ENCODE measurements at places on chromosomes 16 and 17.

DNA sequence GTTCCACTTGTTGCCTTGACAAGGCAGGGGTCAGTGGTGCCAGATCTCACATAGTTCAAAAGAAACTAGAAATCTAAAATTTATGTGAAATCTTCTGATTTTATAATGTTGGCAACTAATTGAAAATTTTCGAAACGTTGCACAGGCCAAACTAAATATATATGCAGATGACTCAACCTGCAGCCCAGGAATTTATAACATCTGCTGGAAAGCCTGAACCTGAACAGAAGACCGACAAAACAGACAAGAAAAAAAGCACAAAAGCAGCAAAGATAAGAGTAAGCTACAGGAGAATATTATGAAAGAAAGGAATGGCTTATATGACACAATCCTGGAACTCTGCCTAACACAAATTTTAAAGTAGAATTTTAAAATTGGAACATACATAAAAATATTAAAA lies 207.6 kb downstream of the CEP112 start:
- no peak for DNase-seq

- DNase-seq, result no peak
Measured at GRCh38 chr16:49414671-49415070, 41.1 kb downstream of the C16orf78 start.

- no peak for DNase-seq
Measured at GRCh38 chr16:68082629-68083238, 2.4 kb upstream of the NFATC3 start.

- no peak for DNase-seq
Measured at GRCh38 chr16:12176051-12176450, 199.5 kb downstream of the SNX29 start.

DNA sequence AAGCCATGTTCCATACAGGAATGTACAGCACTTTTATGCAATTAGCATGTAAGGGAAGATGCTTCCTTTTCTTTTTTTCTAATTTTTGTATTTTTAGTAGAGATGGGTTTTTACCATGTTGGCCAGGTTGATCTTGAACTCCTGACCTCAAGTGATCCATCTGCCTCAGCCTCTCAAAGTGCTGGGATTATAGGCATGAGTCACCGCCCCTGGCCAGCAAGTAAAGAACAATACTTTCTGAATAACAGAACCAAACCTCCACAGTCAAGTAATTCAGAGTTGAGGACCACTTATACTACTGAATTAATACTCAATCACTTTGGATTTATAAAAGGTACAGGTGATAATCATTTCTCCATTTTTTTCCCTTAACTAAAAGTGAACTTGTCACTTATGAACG lies 13.0 kb downstream of the C16orf87 start:
- no peak for DNase-seq

DNA sequence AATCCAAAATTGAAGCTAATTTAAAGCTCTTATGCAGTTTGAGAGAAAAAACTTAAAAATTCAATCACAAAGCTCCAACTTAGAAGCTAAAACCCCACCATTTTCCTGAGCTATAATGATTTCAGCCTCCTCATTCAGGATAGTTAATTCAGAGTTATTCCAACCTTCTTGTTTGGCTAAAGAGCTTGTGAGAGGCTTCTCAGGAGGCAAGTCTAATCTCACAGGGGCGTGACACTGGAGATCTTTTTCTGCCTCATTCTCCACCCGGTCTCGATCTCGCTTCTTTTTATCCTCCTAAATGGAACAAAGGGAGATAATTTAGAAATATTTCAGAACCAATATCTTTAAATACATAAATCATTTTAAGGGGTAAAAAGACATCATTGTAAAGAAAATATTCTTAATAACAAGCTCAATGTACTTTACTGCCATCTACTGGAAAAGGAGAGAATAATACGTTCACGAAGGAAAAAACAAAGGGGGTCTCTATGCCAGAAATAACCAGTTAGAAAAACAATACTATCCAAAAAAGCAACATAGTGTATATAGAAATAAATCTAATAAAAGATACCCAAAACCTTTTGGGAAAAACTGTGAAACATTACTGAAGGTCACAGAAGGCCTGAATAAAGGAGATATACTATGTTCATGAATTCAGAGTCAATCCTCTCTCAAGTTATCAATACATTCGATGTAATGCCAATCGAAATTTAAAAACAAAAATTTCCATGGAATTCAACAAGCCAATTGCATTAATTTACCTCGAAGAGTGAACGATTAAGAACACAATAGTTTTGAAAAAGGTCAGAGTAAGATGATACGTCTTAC lies 13.9 kb downstream of the BRD7 start:
- no peak for DNase-seq

- peak; percentile 76 for DNase-seq
Measured at GRCh38 chr16:88914750-88915368, 48.4 kb upstream of the PABPN1L start.

- DNase-seq, result no peak
Measured at GRCh38 chr17:3256575-3256974, 41.6 kb downstream of the OR3A1 start.

GRCh38 chr16:7148606-7149005 lies 184.0 kb upstream of the RBFOX1 start:
- DNase-seq, result no peak

GRCh38 chr16:82042144-82042543 lies 7.1 kb downstream of the HSD17B2 start:
- no peak for DNase-seq

DNA sequence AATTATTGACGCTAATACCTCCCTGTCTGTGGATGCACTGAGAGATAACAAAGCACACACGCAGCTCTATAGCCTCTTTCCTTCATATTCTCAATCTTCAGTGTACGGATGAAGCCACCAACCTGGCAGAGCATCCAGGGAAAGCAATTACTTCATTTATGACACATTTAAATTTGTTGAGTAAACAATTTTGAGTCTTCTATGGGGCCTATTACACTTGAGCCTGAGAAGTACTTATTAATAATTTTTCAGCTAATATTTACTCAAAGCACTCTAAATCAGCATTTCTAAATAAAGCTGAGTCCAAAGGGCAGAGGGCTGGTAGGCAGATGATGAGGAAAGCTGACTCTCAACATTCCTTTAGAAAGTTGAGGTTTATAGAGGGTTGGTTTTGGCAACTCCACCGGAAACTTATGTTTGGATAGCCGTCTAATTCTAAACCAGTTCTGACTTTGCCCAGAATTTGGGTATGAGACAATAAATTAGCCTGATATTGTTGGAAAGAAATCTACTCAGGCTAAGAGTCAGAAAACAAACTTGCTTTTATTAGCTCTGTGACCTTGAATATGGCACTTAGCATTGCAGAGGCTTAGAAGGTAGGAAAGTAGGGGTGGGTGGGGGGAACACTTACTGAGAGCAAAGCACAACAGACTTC lies 643.5 kb downstream of the CDH11 start:
- peak; percentile 47 for DNase-seq

DNA sequence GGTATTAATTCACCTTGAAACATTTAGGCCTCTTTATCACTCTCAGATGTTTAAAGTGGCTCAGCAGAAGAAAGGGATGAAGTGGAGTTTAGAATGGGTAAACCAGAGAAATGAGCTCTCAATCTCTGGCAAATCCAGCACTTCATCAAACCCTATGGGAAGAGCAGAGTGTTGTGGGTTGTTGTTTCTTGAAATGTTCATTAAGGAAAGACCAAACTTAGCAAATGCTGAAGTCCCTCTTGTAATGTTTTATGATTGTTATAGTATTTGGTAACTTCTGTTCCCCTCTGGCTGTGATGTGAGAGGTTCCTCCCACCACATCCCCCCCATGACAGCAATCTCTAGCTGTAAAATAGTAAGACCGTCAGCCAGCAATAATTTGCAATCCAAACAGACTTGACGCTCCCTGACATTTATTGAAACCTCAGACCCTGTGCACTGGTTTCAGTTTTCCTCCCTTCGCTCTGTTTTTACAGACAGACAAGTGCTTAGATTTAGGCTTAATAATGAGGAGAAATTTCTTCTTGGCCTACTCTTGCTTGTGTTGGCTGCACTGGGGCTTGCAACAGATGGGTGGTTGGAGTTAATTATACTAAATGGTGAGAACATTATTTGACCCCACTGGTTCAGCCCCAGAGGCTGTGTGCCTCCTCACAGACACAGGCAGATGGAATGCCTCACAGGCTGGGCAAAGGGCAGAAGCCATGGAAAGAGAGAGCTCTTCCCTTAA lies 609.4 kb upstream of the SOX9 start:
- DNase-seq, result no peak

DNA sequence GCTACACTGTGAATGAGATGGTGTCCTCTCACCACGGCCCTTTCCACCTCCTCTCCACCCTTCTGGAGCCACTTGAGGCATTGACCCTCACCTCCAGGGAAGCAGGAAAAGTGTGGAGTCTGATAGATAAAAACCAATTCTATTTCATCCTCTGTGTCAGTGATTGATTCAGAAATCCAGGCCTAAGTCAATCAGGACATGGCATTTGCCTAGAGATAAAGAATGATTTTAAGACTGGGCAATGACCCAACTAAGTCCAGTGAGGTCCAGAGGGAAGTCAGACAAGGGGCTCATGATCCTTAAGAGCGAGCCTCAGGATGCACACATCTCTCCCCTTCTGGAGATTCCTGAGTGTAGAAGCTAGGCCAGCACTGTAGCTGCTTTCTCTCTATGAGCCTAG lies 41.1 kb upstream of the TNRC6A start:
- DNase-seq, result no peak

DNA sequence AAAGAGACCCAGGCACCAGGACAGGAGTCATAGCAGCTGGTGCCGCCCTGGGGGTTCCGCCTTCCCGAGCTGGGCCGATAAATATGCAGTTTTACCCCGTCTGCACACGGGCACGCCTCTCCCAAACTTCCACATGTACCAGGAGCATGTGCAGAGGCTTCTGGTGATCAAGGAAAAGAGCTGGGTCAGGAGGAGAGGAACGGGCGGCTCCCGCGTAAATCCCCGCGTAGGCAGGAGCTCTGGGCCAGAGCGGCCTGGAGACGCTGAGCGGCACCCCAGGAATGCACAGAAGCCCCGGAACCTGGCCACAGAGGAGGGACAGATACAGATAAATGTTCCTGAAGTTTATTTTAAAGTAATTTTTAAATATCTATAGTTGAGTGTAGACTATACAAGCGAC lies 46.6 kb upstream of the METRNL start:
- DNase-seq, result no peak

DNA sequence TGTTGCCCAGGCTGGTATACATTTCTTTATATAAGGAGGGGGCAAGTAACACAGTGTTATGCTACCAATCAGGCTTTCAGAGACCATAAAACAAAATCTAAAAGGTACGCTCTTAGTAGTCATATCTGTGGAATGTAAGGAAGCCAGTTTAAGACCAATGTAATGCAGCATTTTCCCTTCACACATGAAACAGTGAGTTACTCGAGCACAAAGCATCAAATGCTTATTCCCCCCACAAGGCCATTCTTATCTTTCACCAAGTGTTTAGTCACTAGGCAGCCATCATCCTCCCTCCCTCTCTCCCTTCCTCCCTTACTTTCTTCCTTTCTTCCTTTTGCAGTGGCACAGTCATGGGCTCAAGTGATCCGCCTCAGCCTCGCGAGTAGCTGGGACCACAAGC lies 12.8 kb downstream of the HMOX2 start:
- no peak for DNase-seq

- DNase-seq, result no peak
Measured at GRCh38 chr17:61002316-61002736, 324.7 kb downstream of the BCAS3 start.

DNA sequence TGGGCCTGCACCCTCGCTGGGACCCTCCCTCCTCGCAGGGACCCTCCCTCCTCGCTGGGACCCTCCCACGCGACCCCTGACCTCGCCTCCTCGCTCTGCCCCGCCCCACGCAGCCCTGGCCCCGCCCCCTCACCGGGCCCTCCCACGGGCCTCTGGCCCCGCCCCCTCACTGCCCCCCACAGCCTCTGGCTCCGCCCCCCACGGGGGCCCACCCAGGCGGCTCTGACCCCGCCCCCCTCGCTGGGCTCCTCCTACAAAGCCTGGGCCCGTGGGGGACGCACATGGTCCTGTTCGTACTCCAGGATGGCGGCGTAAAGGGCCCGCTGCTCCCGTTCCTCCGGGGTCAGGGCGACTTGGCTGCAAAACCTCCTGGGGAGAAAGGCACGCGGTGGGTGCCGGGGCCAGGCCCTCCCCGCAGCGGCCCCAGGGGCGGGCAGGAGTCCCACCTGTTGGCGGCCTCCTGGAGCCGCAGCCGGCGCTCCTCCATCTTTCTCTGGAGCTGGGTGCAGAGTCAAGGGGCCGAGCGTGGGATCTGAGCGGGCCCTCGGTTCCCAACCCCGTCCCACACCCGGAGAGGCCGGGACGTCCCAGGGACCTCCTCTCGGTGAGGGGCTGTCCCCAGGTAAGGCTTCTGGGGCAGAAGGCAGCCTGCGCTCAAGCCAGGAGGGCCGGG lies 9.0 kb downstream of the VPS9D1 start:
- DNase-seq, result no peak

All from right forelimb (tissue), 1 donor.